Renal cortex interstitium (tissue), 15 donors: ENCODE measurements at places on chromosomes 11 and 22. TPM values are rescaled to one million over a fixed set of nuclear protein-coding genes. Genes with fewer than 3 reads are reported as not detected.

The GRIK4 gene
- 1.4 TPM for polyA plus RNA-seq

The KCNK4 gene
- 0.11 TPM for polyA plus RNA-seq

GRCh38 chr22:44586999-44587736, 89.1 kb upstream of the RTL6 start:
- DNase-seq, result peak; percentile 67

The TNKS1BP1 gene
- polyA plus RNA-seq, result 66.0 TPM

GRCh38 chr11:77967753-77968152, 26.7 kb downstream of the INTS4 start:
- DNase-seq, result no peak

The E2F8 gene
- polyA plus RNA-seq, result 7.4 TPM

DNA sequence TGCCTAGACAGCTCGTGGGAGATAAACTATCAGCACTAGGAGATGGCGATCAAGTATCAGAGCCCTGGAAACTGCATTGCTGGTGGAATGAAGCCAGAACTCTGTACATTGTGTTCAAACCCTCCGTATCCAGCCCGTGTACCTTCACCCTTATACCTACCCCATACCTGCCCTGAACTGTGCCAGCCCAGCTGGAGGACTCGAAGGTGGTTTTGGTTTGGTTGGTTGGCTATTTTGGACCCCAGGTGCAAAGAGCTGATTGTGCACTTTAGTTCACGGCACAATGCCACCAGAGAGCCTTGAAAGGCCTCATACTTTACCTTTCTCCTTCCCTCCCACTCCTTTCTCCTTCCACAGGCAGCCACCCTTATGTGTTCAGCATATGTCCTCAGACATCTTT, 16.0 kb downstream of the FAM83F start:
- DNase-seq, result no peak

The MS4A3 gene
- 0.80 TPM for polyA plus RNA-seq

DNA sequence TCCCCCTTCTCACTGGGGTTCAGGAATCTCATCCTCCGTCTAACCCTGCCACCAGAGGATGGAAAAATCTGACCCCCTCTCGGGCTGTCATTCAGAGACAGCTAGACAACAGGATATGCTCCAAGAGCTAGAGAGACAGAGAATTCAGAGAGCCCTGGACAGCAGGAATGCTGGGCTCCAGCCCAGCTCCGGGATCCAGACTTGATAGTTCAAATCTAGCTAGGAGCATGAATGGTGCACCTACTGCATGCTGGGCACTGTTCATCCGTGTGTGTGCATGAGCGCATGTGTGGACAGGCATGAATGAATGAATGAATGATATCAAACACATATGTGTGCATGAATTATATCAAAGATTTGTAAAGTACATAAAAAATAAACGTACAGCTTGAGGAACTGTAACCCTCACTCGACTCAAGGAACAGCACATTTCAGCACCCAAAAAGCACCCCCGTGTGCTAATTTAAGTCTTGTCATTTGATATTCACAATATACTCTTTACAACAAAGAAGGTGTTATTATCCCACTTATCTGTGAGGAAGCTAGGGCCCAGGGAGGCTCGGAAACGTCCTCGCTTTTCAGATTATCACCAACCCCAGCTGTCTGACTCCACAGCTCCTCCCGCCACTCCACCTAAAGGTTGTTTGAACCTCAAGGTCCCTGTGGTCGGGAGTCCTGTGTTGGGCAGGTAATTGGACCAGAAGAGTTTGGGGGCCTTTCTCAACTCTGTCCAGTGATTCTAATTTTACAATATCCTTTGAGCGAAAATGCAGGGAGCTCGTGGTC, 640 bp upstream of the VSIG10L2 start:
- DNase-seq, result no peak

DNA sequence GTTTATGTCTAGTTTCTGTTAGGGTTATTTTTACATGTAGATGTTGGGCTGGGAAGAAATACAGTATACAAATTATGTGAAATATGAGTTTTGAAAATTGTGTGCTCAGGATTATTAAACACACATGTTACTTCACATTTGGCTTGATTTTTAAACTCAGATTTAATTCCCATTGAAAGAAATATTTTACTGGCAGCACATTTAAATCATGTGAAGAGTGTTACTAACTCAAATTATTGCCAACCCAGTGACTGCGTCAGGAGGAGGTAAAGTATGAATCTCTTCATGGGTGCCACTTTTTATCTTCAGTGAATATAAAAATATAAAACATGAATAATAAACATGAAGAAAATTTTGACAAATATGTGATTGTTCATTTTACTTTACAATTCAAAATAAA, 457.5 kb upstream of the CCDC179 start:
- no peak for DNase-seq

GRCh38 chr11:109086931-109087330, 335.1 kb upstream of the C11orf87 start:
- DNase-seq, result no peak

DNA sequence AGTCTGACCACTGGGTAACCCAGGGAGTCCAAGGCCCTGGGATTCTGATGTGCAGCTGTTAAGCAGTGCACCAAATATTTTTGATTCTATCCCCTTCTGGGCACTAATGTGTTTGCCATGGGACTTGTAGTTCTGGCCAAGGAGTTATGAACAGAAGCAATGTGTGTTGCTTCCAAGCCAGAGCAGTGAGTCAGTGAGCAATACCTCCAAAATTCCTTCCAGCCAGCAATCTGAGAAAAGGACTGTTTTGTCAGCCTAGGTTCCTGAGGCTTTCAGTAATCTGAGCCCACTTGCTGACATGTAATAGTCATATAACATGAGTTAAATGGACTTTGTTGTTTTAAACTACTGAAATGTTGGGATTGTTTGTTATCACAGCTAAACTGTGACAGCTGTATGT, 311.4 kb downstream of the NELL1 start:
- DNase-seq, result no peak

GRCh38 chr11:117492578-117493251, 165.1 kb downstream of the CEP164 start:
- DNase-seq, result no peak

The OR51B2 gene
- not detected for polyA plus RNA-seq

DNA sequence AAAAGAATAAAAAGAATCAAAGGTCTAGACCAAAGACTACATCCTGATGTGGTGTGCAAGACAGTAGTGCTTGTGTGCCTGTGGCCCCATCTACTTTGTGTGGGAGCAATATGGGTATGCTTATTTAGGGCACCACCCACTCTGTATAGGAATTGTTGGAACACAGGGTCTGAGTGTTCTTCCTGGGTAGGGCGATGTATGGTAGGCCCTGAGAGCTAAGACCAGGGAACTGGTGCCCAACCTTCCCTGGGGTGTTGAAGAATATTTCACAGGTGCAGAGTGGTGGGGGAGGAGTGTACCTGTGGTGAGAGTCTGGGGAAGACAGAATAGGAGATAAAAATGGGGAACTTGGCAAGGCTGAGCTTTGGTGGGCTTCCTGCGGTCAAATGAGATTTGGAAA, 41.9 kb downstream of the MICAL2 start:
- no peak for DNase-seq

- DNase-seq, result no peak
Observed at GRCh38 chr22:36383110-36383581, 4.6 kb downstream of the MYH9 start.

DNA sequence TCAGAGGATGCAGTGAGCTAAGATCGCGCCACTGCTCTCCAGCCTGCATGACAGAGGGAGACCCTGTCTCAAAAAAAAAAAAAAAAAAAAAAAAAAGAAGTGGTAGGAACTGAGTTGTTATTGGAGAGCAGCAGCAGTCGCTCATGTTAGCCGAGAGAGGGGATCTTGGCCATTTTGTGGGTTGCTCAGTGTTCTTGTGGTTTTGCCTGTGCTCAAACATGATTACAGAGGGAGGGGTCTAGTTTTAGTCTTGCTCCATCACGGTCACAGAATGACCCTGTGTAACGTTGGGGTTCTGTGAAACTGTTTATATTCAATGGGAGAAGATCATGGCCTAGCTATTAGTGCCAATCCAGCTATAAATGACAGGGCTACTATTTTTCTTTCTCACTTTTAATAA, 1.9 kb downstream of the DPAGT1 start:
- no peak for DNase-seq

GRCh38 chr11:132980670-132981069, 551.6 kb downstream of the OPCML start:
- DNase-seq, result no peak

The CREB3L1 gene
- polyA plus RNA-seq, result 18.9 TPM

The DEPDC7 gene
- polyA plus RNA-seq, result 7.0 TPM

The PKNOX2 gene
- polyA plus RNA-seq, result 14.6 TPM

GRCh38 chr11:30758946-30759504, 172.9 kb upstream of the MPPED2 start:
- no peak for DNase-seq

The MEI1 gene
- polyA plus RNA-seq, result 2.6 TPM

DNA sequence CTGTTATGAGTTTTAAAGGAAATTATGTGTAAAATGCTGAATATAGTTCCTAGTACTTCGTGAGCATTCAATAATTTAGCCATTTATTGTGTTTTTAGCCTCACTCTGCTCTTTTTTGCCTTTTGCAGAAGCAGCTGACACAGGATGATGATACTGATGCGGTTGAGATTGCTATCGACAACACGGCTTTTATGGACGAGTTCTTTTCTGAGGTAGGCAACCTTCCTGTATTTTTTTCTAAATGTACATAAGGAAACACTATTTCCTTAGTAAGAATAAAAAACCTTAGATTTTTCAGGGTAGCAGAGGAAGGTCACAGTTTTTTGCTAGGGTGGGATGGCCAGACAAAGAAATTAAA, 17.9 kb downstream of the STX3 start:
- no peak for DNase-seq

GRCh38 chr11:47269829-47270305, at the start of gene MADD:
Gene MADD, plus strand, starts transcription at chr11:47270133.
- peak; percentile 77 for DNase-seq

The PHLDA2 gene
- polyA plus RNA-seq, result 0.42 TPM

The GALR3 gene
- not detected for polyA plus RNA-seq

DNA sequence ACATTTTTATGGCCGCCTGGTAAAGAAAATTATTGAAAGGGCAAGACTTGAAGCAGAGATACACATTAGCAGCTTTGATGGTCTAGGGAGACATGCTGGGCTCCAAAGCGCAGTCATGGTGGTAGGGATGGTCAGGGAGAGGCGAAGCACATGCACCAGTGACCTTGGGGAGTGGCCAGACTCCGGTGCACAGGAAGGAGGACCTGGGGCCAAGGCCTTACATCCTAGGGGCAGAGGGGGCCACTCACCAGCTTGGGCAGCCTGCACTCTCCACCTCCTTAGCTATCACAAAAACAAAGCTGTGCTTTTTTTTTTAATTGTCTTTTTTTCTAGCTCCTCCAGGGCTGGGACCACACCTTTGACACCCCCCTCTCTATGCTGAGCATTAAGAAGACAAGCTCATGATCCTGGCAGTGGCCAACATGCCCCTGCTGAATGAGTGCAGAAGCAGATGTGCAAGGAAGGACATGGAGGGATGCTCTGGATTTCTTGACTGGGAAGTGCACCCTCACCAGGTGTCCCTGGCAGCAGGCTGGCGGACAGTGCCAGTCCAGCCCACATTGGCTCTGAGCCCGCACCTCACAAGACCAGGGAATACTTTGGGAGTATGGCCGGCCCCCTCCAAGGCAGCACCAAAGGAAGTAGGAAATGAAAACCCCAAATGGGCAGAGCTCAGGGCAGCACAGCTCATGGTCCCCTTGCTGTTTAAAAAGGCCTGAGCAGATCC, 619.9 kb downstream of the TBC1D22A start:
- no peak for DNase-seq
